ENCODE measurements at places on chromosomes 4 and X. TPM values are rescaled to one million over a fixed set of nuclear protein-coding genes. Genes with fewer than 3 reads are reported as not detected.

DNA sequence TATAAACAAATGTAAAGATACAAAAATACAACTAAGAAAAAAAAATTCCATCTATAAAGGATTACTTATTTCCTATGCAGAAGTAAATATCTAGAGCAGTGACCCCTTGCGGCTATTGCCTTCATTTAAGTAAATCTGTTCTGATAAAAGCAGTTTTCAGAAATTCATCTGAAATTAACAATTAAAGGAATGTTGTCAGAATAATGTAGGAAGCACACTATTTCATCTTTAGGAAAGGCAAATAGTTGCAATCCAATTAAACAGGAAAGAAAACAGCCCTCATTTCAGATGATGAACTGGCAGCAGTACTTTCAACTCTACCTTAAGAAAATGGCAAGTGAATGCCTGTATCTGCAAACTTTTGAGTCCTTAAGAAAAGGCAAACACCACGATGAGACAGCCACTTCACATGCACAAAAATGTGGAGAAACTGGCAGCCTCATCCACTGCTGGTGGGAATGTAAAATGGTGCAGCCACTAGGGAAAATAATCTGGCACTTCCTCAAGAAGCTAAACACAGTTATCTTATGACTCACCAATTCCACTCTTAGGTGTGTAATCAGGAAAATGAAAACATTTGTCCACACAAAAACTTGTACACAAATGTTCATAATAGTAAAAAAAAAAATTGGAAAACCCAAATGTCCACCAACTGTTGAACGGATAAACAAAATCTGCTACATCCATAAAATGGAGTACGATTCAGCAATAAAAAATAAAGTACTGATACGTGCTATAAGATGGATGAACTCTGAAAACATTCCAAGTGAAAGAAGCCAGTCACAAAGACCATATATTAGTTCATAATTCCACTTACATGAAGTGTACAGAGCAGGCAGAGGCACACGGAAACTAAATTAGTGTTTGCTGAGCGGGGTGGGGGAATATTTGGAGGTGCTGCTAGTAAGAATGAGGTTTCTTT is 2.0 kb upstream of the THAP9 start:
- DNase-seq = no peak

DNA sequence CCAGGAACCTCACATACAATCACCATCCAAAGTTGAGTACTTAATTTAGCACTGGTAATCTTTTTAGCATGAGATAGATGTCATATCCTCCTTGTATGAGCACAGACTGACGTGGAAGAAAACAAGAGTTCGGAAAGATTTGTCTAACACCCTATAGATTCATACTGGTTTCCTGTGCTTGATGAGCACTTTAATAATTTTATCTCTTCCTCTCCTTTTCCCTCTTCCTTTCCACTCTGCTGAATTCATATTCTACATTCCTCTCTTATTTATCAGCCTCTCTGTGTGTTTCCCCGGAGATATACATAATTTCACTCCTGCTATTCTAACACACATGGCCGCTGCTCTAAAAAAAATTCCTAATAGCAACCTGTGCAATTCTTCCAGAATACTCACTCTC is 273.9 kb downstream of the AFF2 start:
- DNase-seq = no peak

DNA sequence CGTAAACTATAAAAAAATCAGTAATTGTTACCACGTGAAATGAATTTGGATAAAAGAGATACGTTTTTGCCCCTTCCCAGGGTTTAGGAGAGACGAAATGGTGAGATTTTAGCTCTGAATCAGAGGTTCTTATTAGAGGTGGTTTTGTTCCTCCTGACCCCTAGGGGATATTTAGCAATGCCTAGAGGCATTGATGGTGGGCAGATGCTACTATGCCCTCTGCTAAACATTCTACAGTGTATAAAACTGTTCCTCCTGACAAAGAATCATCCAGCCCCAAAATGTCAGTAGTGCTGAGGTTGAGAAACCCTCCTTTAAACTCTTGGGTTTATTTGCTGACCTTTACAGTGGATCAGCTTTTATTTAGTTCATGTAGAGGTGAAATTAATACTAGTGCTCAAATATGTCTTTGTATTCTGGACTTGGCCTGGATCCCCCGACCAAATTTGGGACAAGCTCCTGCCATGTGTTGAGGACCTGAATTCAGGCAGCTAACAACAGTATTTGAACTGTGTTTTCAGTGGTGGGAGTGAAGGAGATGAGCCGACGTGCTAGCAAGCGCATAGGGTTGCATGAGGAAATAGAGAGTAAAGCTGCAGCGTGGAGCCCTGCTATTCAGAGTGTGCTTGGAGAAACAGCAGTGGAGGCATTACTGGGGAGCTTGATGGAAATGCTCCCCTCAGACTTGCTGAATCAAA is 126.1 kb downstream of the PTTG2 start:
- no peak for DNase-seq

DNA sequence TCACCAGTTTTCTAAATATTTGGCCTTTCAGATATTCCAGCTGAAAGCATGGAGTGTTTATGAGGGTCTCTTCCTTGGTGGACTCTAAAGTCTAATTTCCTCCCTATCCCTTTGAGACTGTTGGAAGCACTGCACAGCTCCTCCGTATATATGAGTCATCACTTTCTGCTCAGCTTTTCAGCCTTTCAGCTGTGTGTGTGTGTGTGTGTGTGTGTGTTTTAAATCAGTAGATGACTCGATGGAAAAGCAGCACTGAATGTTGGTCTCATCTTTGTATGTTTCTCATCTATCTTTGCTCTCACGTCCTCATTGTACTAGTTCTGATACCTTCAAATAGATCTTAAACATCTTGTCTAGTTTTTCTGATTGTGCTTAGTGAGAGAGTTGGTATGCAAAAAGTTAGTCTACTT is 81.6 kb downstream of the ZFX start:
- DNase-seq = no peak

DNA sequence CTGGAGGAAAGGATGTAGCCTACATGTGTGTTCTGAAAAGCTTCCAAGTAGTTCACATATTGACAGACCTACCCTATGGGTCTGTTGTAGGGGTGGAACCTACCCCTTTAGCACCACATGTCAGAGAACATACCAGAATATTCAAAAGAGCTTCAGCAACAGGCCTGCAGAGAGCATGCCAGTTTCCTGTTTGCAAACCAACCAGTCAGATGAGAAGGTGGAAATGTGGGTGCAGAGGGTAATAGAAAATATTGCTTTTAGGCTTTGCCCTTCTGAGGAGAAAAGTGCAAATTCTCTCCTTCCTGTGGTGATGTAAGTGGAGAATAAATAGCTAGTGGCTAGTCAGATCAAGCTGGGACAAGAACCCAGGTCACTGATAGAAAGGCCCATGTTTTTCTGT is 16.4 kb downstream of the INTS6L start:
- DNase-seq = no peak

DNA sequence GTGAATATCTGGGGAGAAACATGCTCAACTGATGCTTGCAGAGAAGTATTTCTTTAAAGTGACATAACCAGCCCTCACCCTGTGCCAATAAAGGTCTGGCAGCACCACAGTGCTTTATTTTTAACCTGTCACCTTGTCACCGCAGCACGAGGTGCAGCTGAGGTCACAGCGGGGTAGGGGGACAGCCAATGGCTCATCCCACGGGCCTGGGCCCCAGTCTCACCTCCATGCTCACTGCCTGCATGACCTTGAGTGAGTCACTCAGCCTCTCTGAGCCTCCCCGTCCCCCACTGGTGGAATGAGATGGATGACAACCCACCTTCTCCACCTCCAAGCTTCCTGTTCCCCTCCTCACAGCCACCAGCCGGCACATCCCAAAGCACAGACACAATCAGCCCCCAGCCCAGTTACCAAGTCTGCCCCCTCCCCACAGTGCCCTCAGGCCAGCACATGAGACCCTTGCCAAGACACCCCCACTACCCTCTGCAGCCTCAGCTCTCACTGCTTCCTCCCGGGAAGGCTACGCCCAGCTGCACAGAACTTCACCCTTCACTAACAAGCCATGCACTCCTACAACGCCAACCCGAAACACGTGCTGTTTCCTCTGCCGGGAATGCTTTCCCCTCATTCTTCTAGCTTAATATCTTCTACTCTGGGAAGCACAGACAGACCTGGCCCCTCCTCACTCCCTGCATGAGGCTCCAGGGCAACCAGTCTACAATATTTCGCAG is 24.9 kb upstream of the MAN2B2 start:
- DNase-seq = no peak

GRCh38 chr4:67366311-67366861 is 178.9 kb downstream of the CENPC start:
- DNase-seq = no peak

- DNase-seq = no peak
Observed at GRCh38 chrX:48068096-48068887, 3.1 kb downstream of the ZNF630 start.

- no peak for DNase-seq
Observed at GRCh38 chr4:122873821-122874593, 47.4 kb downstream of the FGF2 start.

DNA sequence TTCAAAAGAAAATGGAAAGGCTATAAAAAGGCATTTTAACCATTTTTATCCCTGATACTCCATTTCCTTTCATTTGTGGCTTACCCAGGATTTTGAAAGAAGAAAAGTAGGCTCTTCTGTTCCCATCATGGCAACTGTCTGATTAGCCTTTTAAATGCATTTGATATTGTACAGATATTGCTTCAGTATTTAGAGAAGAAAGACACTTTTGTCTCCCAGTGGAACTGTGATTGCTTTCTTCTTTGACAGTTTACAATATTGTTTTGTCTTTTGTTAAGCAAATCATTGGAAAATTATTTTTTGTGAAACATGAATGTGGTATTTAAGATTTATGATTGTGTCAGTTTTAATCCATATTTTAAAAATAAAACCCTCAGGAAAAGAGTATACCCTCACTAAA is 297.4 kb upstream of the TACR3 start:
- DNase-seq = no peak

GRCh38 chr4:17326756-17327155 is 185.1 kb downstream of the QDPR start:
- DNase-seq = no peak

DNA sequence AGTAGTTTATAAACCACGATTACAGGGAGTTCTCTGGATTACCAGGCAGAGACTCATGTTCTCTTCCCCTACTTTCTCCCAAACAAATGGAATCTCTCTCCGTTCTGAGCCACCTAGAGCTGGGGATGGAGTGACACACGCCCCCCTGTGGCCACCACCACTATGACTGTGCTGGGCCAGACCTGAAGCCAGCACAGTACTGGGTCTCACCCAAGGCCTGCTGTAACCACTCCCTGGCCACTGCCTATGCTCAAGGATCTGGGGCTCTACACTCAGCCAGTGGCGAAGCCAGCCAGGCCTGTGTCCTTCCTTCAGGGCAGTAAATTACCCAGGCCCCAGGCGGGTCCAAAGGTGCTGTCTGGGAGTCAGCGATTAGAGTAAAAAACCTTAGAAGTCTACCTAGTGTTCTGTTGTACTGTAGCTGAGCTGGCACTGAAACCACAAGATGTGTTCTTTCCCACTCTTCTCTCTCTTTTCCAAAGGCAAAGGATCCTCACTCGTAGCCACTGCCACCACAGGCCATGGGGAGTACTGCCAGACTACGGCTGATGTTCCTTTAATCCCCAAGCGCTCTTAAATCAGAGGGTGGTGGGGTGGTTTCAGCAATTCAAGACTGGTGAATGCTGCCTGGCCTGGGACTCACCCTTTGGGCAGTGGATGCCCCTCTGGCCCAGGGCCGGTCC is 412.2 kb upstream of the ARX start:
- DNase-seq = no peak

DNA sequence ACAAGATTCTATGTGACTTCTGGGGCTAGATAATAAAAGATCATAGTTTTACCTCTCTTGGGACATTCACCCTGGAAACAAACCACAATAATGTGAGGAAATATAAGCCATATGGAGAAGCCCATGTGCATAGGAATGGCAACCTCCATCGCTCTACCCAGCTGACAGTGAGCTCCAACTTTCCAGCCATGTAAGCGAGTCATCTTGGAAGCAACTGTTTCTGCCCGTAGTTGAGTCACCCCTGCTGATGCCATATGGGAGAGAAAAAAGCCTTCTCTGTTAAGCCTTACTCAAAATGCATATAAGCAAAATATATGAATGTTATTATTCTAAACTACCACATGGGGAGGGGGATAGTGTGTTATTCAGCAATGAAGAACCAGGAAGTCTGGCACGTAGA is 31.4 kb upstream of the RELL1 start:
- no peak for DNase-seq

DNA sequence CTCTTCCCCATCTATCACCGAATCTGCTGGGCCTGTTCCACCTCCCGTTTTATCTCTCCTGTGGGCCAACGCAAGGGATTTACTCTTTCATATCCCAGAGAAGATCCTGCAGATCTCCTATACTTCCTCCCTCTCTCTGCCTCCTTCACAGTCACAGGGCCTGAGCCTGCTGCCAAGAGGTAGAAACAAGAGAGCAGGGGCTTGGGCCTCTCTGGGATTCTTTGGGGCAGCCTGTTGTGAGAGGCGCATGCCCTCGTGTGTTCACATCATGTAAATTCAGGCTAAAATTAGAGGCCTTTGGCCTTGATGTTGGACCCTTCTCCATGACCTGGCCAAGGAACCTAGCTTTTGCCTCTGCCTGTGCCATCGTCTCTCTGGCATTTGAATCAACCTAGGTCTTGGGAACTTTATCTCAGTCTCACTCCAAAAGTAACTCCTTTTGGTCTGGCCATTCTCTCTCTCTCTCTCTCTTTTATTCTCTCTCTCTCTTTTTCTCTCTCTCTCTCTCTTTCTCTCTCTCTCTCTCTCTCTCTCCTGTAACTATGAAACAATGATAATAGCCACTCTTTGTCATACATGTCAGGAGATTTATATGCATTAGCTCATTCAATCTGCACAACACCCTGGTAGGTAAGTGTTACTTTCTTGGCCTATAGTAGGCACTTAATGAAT is 20.0 kb upstream of the EFNB1 start:
- DNase-seq = no peak

DNA sequence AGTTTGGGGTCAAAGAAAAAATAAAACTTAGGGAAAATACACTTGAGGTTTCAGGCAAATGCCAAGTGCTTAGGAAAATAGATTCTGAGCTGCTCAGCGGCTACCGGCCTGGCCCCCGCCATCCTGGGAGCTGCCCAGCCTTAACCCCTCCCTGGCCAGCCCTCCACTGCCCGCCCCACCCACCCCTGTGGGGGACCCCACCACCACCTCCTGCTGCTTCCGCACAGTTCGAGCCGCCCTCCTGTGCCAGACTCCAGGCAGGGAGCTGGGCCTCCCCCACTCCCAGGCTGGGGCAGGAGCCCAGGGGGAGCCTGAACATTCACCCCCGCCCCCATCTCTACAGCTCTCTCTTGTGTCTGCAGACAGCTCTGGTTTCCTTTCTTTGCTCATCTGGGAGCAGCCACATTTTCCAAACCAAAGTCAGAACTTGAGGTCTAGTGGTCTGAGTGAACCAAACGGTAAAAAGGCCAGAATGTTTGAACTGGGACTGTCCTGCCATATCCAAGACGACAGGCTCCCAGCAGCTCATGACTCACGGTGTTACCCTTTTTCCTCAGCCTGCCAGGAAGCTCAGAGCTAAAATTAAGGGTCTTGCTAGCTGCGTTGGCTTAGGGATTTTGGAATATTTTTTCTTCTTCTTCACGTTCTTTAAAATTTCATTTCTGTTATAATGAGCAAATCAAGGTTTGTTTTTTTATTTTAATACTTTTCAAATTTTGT is 4.7 kb upstream of the FGFR3 start:
- no peak for DNase-seq

- DNase-seq = no peak
Observed at GRCh38 chrX:103864149-103864548, 32.1 kb upstream of the RAB9B start.

BANK1 gene
- 2.6 TPM for polyA plus RNA-seq

PCSK1N gene
- not detected for polyA plus RNA-seq

TRIML1 gene
- polyA plus RNA-seq = not detected

RNF150 gene
- 0.21 TPM for polyA plus RNA-seq

USP17L17 gene
- not detected for polyA plus RNA-seq

AMTN gene
- not detected for polyA plus RNA-seq

SYNPO2 gene
- not detected for polyA plus RNA-seq

SRPX2 gene
- polyA plus RNA-seq = not detected

TSPAN6 gene
- polyA plus RNA-seq = not detected
